Stimulated activated CD4-positive, alpha-beta T cell treated with anti-CD3 and anti-CD28 coated beads, TNF-alpha, amount 100 ng/mL, for 4 hours (primary cell): ENCODE measurements at places on chromosomes 13 and 19.

DNA sequence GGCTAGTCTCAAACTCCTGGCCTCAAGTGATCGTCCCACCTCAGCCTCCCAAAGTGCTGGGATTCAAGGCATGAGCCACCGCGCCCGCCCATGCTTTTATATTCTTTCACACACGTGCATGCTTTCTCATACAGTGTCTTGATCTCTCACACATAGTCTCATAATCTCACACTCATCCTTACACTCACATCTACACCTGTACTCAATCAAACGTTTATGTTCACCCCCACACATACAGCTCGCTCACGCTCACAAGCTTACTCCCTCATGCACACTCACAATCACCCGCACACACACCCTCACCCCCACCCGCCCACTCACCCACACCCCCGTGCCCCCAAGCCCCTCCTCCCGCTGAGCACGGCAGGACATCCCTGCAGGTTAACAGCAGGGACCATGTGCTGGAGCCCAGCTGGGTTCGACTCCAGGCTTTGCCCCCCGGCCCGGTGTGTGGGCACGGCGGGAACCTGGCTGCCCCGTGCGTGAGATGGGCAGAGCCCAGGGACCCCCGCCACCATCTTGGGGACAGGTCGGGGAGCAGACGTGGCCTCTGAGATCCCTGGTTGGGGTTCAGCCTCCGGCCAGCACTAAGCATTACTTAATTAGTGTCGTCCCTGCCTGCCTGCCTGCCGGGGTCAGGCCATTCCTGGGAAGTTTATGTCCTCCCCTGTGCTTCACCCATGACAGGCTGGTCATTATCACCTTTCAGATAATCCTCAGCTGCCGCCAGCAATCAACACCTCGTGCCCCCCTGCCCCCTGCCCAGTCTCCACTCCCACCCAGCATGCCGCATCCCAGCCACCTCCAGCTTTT, 11.4 kb downstream of the SBK2 start:
- no peak for DNase-seq

DNA sequence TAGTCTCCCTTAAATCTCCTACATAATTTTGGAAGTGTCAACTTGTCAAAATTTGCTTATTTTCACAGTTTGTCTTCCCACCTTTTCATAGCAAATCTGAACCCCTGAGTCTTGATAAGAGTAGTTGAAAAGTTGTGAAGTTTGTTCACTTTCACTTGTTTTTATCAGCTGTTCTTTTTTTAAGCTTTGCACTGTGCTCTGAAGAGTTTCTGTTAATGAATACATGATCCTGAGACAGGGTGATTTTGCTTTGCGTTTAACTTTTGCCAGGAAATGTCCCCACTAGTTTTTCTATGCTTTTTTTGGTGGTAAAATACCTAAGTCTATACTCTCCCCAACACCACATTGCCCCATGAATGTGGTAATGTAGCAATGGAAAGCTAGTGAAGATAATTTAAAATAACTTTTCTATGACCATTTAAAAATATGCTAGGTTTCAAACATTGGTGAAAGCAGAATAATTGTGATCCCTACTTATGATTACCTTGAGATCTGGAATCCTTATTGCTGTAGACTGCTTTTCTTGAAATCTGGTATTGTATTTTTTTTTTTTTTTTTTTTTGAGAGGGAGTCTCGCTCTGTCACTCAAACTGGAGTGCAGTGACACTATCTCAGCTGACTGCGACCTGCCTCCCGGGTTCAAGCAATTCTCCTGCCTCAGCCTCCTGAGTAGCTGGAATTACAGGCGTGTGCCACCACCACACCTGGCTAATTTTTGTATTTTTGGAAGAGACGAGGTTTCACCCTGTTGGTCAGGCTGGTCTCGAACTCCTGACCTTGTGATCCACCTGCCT, 5.4 kb downstream of the NUP58 start:
- DNase-seq = no peak

GRCh38 chr19:38055655-38056521, 148.9 kb downstream of the SIPA1L3 start:
- DNase-seq = no peak

GRCh38 chr13:102555914-102556553, 40.8 kb upstream of the TPP2 start:
- DNase-seq = no peak

DNA sequence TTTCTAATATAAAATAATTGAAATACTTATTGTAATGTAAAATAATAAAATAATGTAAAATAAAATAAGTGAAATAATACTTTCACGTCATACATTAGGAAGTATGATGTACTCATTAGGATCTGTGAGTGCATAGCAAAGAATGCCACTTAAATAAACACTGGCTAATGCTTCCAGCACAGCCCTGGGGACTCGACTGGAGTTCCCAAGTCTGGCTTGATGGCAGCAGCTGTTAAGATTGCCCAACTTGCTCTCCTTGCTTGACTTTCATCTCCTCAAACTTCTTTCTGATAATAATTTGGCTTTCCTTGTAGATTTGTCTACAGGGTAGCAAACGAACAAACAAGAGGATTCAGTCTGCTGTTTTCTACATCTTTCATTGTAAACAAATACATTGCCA, 191.9 kb downstream of the COG6 start:
- no peak for DNase-seq

- no peak for DNase-seq
Observed at GRCh38 chr19:17757125-17757524, 5.8 kb downstream of the FCHO1 start.

- no peak for DNase-seq
Observed at GRCh38 chr13:35888981-35889380, 242.2 kb downstream of the DCLK1 start.

GRCh38 chr13:43991773-43992201, 112.1 kb downstream of the LACC1 start:
- no peak for DNase-seq

GRCh38 chr19:2166741-2167738, 3.3 kb downstream of the DOT1L start:
- no peak for DNase-seq

- no peak for DNase-seq
Observed at GRCh38 chr19:722553-723101, 13.9 kb downstream of the PALM start.

- no peak for DNase-seq
Observed at GRCh38 chr13:58729361-58729760, 1097.8 kb downstream of the PCDH17 start.

DNA sequence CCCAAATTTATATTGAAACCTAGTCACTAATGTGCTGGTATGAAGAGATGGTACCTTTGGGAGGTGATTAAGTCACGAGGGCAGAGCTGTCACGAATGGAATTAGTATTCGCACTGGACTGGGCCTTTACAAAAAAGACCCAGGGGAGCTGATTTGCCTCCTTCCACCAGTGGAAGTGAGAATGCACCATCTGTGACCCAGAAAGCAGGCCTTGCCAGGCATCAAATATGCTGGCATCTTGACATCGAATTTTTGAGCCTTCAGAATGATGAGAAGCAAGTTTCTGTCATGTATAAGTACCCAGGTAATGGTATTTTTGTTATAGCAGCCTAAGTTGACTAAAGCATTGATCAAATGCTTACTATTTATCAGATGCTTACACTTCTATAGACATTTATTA, 373.6 kb downstream of the FGF14 start:
- no peak for DNase-seq

- no peak for DNase-seq
Observed at GRCh38 chr13:95706356-95706755, 29.4 kb downstream of the DNAJC3 start.

- no peak for DNase-seq
Observed at GRCh38 chr13:109212650-109213049, 573.7 kb downstream of the IRS2 start.

- DNase-seq = no peak
Observed at GRCh38 chr19:44626048-44626624, 12.8 kb downstream of the IGSF23 start.

- DNase-seq = no peak
Observed at GRCh38 chr19:3565139-3565538, 7.6 kb upstream of the HMG20B start.

GRCh38 chr13:21736926-21737325, 66.1 kb downstream of the FGF9 start:
- no peak for DNase-seq

- no peak for DNase-seq
Observed at GRCh38 chr19:5880196-5880595, 9.9 kb upstream of the FUT5 start.

- no peak for DNase-seq
Observed at GRCh38 chr19:4474514-4475022, 2.5 kb downstream of the HDGFL2 start.

- DNase-seq = no peak
Observed at GRCh38 chr13:99630269-99630898, 129.1 kb downstream of the TM9SF2 start.

DNA sequence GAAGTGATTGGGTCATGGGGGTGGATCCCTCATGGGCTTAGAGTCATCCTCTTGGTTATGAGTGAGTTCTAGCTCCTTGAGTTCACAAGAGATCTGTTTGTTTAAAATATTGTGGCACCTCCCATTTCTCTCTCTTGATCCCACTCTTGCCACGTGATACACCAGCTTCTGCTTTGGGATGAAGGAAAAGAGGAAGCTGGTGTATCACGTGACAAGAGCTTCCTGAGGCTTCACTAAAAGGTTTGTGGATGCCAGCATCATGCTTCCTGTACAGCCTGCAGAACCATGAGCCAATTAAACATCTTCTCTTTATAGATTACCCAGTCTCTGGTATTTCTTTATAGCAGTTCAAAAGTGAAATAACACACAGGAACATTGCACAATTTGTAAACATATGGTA, 352.5 kb upstream of the ATXN8OS start:
- no peak for DNase-seq

DNA sequence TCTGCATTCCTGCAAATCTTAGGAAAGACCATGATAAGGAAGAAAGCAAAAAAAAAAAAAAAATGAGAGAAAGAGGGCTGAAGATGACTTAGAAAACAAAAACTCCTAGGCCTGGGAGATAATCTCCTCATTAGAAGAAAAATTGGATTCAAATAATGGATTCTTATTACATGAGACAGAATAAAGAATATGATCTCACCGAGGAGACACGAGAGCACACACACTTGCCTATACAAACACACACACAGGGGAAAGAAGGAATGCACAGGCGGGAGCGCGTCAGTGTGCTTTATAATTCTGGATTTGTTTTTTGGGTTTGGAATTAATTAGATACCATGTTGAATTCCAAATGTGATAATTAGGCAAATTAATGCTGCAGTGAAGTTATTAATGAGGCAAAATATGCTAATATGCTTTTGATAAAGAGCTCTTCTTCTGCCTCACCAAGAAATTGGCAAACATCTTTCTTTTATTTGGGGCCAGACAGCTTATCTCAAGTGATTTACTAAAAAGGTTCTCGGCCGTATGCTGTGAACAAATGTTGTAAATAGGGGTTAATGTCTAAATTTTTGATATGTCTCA, 36.1 kb upstream of the PCDH8 start:
- DNase-seq = no peak

- DNase-seq = no peak
Observed at GRCh38 chr13:24176351-24177101, 16.0 kb downstream of the SPATA13 start.

- no peak for DNase-seq
Observed at GRCh38 chr13:80684217-80684991, 343.5 kb upstream of the SPRY2 start.

DNA sequence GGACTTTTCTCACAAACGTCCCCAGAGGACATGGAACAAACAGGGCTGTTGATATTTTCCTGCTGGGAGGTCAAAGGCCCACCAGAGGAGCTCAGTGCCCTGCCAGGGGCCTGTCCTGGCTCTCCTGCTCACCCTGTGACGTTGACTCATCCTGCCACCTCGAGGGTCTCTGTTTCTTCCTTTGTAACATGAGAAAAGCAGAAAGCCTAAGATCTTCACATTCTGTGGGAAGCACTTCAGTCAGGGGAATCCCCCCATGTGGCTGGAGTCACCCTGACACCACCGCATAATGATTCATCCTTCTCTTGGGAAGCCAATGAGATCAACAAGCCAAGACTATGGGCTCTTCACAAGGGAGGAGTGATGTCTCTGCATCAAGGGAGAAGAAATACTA, 147.9 kb downstream of the KATNAL1 start:
- DNase-seq = no peak

- DNase-seq = peak; percentile 74
Observed at GRCh38 chr19:1568320-1569019, at the start of gene MEX3D. TSS of gene MEX3D (minus strand) at chr19:1568325. CDS start at chr19:1568058, 267 bp downstream.

- no peak for DNase-seq
Observed at GRCh38 chr13:93284064-93284463, 57.5 kb downstream of the GPC6 start.

- DNase-seq = no peak
Observed at GRCh38 chr19:2549701-2550191, 73.8 kb downstream of the GADD45B start.

DNA sequence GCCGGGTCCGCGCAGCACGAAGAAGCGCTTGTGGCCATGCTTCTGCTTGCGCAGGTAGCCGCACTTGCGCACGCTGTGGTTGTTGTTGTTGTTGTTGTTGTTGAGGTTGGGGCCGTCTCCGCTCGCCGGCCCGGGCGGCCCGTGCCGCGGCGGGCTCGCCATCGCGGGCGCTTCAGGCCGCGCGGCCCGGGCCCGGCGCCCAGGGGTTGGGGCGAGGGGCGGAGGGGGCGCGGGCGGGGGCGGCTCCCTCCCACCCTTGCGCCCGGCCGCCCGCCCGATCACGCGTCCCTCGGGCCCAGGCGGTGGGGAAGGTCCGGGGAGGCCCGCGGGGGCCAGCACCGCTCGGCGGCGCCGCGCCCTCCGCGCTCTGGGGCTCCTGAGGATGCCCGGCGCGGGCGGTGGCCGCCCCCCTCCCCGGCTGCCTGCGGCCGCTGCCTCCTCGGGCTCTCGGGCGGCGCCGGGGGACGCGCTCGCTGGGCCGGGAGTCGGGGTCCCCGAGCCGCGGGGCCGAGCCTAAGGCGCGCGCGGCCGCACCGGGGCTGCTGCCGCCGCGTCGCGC, 412 bp downstream of the IRS2 start:
- DNase-seq = no peak

DNA sequence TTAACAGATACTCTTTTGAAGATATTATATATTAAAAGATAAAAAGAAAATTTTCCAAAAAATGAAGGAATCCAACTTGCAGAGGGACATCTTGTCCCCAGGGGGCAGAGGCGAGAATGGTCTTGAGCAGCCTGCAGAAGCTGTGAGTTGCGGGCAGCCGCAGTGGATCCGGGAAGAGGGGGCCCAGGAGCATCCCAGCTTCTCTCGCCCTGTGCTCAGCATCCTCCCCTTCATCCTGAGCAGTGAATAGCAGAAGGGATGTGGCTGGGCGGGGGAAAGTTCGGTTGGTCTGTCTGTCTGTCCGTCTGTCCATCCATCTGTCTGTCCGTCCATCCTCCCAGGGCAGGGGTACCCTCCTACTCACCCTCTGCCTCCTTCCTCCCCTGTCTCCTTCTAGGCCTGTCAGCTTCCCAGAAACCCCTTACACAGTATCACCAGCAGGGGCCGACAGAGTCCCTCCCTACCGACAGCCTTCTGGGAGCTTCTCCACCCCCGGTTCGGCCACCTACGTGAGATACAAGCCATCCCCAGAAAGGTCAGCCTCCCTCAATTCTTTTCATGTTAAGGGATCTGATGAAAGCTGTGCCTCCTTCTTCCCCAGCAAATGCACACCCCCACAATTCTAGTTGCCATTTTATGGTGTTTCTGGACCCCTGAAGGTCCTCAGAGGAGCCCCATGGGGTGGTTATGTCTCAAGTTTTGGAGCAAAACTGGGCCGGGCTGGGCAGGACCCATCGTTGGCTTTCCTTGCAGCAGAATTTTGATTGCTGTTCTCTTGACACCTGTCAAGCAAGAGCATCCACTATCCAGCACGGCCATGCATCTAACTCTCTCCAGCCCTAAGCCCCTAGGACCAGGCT, 81.6 kb downstream of the DPF1 start:
- DNase-seq = peak; percentile 11

GRCh38 chr13:79621902-79622301, 140.9 kb downstream of the NDFIP2 start:
- DNase-seq = no peak

GRCh38 chr13:97724450-97724849, 229.0 kb upstream of the IPO5 start:
- DNase-seq = no peak
